ENCODE measurements at places on chromosomes 1 and 21. TPM values are rescaled to one million over a fixed set of nuclear protein-coding genes. Genes with fewer than 3 reads are reported as not detected.

The CHIA gene
- not detected for total RNA-seq

The SPRR2G gene
- total RNA-seq = 15.8 TPM

The FAM72C gene
- 1.9 TPM for total RNA-seq

DNA sequence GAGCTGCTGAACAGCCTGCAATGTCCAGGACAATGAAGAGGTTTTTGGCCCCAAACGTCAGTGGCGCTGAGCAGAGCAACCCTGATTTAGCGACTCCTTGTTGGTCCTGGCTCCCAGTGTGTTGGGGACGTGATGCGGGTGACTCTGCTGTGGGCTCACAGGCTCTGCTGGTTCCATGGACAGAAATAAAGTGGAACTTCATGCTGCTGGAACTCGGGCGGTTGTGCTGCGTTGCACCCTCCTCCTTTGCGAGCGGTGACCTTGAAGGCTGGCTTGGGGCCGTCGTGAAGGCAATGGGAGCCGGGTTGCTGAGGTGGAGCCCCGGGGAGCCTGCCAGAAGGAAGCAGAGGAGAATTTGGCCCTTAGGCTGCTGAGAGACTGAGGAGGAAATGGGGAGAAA is 122.6 kb upstream of the C1orf174 start:
- H3K36me3 ChIP-seq = no peaks in the 10 kb centered on the region
- DNase-seq = no peak
- H3K27ac ChIP-seq = no peak overlapping the region
- H3K27me3 ChIP-seq = peaks cover 47% of the 10 kb centered on the region
- no peaks in the 10 kb centered on the region for H3K4me1 ChIP-seq

DNA sequence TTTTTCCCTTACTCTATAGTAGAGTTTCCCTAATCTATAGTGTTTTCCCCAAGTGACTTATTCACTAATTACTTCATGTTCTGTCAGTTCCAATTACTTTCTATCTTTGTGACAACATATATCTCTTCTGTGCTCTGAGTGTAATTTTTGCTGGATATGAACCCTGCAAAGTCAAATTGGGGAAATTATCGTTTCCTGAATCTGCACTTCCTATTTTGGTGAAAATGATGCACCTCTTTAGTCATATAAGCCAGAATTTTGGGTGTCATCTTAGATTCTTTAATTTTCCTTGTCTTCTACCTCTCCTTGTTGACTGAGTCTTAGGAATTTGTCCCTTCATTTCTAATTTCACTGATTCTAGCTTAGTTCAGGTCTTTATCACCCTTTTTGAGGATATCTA is 33.4 kb upstream of the PRKACB start:
- H3K27ac ChIP-seq = no peak overlapping the region
- H3K36me3 ChIP-seq = no peaks in the 10 kb centered on the region
- H3K27me3 ChIP-seq = no peaks in the 10 kb centered on the region
- no peaks in the 10 kb centered on the region for H3K4me1 ChIP-seq
- H3K4me3 ChIP-seq = no peak overlapping the region
- no peak for DNase-seq

DNA sequence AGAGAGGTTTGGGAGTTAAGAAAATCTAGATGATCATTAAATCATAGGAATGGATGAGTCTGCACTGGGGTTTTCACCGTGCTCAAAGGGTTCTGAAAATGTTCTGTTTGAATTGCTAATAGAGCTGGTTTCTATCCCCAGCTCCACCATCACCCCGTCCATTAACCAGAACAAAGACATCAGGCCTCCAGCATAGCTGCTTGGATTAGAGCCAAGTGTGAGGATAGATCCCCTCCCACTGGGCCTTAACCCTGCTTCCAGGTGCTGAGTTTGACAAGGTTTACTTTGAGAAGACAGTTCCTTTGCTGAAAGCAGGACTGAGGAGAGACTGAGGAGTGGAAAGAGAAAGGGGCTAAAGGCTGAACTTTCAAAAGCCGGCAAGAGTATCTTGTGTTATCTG is 48.3 kb downstream of the MPZL1 start:
- H3K27me3 ChIP-seq = no peaks in the 10 kb centered on the region
- H3K36me3 ChIP-seq = peaks cover 27% of the 10 kb centered on the region
- no peak overlapping the region for H3K4me3 ChIP-seq

Measured in suprapubic skin (tissue), 4 donors.